CMK (cell line): ENCODE measurements at places on chromosomes 2 and 18.

- DNase-seq, result no peak
These were observed 214.1 kb downstream of the HDAC4 start for GRCh38 chr2:239186516-239187357.

- no peak for DNase-seq
These were observed 116.9 kb upstream of the CREB1 start for GRCh38 chr2:207412787-207413310.

DNA sequence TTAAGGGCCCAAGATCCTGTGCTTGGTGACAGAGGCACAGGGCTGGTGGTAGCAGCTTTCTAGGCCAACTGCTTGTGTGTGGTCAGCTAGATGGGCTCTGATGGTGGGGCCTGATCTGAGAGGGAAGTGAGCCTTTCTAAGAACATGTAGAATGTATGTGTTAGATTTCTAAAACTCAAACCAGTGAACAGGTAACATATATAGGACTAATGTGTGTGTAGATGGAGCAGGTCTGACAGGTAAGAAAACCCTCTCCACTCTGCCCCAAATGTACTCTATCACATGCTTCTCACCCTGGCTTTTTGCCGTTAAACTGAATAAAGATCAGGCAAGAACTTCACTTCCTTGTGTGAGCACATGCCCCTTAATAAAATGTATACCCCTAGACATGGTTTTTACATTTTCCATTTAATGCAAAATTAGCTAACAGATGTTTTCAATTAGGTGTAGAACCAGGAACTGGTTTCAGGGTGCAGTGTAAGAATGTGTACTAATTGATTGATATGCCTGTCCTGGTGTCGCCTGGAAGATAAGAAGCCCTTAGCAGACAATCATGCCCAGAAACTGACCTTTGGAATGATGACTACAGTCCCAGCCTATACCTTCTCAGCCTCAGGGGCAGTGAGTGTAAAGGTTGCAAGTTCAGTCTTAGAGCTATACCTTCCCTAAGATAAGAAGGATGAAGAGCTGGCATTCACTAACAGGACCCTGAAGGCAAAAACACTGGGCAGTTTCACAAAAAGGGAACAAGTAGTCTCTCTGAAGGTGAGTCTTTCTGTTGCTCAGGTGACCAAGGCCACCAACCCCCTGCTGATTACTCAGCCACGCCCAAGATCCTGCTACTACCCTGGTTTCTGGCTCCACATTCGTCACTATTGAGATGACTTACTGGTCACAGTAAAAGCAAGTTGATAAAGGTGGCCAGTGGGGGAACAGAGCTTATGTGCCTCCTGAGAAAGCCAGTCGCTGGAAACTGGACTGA, 71.2 kb downstream of the SPATS2L start:
- DNase-seq, result no peak

- DNase-seq, result no peak
These were observed 90.5 kb downstream of the EDAR start for GRCh38 chr2:108898315-108899082.

- no peak for DNase-seq
These were observed 61.4 kb downstream of the SP3 start for GRCh38 chr2:173903601-173904394.
